Left colon (tissue), 2 donors: ENCODE measurements at places on chromosomes 12 and 14.

DNA sequence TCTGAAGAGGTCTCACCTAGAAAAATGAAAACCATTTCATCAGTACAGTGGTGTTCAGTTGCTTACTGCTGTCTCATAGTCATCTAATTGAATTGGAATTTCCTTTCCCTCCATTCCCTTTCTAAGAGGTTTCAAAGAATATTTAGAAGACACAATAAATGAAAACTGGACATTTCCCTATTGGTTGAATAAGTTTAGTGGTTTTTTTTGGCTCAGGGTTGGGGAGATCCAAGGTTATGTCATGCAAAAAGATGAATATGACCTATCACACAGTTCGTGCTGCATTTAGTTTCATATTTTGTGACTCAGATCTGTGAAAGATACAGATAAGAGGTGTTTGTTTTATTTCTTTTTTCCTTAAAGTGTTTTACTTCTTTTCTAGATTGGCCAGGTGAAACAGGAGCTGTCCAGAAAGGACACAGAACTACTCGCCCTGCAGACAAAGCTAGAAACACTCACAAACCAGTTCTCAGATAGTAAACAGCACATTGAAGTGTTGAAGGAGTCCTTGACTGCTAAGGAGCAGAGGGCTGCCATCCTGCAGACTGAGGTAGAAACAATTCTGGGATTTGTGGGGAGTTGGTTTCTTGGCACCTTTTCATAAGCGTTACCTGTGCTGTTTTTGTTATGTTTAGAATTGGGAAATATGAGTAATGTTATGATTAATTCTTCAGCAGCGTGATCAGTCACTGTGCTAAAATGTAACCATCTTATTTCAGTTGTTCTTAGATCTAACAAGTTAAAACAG is 124.6 kb downstream of the ERC1 start:
- no peak for DNase-seq

GRCh38 chr12:121858662-121859572 is at the start of gene HPD:
Gene HPD, minus strand, starts transcription at chr12:121858859. Its CDS starts 36 bp downstream, at chr12:121858823.
- peak; percentile 47 for DNase-seq

DNA sequence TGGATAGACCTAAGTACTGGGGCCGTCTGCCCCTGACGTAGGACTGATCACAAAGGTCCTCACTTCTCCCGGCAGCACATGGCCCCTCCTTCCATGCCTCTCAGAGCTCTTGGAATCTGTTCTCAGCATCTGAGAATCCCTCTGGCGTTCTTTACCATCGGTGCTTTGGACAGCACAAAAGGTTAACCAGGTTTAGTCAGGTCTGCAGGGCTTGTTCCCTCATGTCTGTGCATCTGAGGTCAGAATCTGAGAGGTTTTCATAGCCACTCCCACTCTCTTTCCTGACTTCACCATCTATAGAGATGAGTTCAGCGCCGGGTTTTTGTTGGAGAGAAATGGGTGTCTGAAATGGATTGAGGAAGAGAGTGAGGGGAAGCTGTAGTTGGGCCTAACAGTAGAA is 130.0 kb upstream of the ARHGAP5 start:
- DNase-seq, result no peak

DNA sequence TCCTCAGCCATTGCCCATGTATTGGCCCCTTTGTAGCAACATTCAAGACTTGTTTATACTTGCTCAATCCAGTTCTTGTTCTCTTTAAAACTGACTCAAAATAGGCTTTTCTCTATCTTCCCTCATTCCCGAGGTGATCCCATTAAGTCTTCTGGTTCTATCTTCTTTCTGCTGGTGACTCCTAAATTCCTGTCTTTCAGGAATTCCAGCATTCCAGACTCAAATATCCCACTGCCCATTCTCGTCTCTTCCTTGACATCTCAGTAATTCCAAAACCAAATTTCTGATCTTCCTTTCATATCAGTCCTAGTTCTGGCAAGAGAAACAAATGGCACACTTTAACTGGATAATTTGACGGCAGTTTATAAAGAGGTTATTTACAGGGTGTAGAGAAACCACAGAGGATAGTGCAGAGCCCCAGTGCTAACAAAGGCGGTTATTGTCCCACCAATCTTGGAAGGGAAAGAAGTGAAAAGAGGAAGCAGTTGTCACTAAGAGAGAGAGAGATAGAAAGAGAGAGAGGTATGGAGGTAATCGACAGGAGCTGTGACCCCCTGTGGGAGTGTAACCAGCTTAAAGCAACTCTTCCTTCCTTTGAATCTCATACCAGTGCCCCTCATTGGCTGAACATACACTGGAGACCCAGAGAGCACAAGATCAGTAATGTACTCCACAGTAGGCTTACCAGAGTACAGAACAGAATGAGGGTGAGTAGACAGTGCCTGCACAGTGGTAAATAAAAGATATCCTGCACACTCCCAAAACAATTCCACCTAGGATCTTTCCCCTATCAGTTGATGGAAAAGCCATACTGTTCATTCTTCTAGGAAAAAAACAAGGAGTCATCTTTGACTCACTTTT is 177.6 kb upstream of the LMNTD1 start:
- no peak for DNase-seq

GRCh38 chr14:51041108-51041531 is 53.8 kb downstream of the TRIM9 start:
- DNase-seq, result peak; percentile 15

DNA sequence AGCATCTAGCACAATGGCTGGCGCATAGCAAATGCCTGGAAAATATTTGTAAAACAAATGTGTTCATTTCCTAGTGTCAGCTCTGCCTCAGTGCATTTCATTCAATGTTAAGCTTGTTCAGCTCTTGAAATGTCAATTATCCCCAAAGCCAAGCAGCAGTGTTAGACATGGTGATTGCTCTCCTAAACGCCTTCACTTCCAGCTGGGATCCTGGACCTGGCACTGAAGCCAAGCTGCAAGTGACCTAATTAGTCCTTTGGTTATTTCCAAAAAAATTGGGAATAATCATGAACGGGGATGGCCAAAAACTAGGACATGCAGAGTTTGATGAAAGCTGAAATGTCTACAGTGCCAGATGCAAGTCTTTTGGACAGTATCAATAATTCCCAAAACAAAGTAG is 54.9 kb upstream of the MDGA2 start:
- no peak for DNase-seq

DNA sequence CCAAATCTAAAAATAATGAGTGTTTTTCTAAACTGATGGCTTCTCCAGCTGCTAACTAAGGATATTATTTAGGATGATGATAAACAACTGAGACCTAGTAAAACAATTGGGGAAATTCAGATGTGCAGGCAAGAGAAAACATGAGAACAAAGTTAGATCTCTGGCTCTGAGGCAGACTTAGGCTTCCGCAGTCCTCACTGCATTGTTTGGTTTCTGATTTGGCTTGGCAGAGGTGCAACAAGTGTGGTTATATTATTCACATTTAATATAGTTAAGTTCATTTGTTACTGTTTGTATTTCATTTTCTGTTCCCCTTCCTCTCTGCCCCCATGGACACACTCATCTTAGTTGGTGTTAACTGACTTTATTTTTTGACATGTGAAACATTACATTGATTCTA is 30.2 kb upstream of the NR1H4 start:
- no peak for DNase-seq

DNA sequence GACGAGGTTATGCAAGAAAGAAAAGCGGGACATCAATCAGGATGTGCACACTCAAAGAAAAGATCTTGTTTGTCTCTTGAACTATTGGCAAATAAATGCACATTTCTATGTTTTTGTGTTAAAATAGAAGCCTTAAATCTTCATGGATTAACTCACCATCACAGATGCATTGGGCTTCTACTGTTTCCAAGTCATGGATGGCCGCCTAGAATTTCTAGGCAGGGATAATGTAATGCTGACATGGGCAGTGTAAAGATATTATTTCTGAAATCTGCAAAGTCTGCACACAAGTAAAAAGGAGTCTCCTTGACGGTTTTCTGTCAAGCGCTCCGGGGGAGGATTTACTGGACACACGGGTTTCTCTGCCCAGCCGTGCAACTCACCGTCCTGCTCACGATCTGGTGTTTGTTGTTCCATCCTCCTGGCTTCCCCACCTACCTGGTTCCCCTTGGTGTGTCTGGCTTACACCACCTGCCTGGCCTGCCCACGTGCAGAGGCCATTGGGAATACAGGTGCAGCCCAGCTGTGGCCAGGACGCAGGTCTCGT is 103.3 kb upstream of the FZD10 start:
- no peak for DNase-seq

DNA sequence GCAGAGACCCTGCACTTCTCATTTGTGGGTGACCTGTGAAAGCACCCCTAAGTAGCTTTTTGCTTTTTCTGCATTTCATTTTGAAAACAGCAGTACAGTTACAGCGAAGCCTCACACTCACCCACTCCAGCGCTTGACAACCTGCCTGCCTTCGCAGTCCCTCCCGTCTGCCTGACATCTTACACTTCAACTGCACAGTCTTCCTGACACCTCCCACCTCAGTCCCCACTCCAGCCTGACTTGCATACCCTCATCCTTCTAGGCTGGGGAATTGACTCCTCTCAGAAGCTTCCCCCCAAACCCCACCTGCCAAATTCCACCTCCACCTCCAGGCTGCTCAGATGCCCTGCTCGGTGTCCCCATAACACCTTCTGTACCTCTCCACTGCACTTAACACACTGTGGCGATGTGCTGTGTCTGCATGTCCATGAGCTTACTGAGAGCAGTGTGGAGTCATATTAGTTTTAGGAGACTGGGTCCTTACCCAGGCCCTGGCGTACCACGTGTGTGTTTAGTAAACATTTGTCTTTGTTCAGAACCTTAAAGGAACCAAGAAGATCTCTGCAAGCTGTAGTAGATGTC is 159.4 kb downstream of the PRKCH start:
- no peak for DNase-seq

DNA sequence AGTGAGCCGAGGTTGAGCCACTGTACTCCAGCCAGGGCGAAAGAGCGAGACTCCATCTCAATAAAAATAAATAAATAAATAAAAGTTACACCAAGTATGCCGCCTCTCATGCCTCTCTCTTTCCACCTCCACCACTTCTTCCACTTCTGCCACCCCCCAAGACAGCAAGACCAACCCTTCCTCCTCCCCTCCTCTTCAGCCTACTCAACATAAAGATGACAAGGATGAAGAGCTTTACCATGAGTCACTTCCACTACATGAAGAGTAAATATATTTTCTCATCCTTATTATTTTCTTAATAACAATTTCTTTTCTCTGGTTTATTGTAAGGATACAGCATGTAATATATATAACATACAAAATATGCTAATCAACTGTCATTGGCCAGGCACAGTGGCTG is 3.6 kb upstream of the TMED2 start:
- DNase-seq, result no peak

- no peak for DNase-seq
These were observed 56.3 kb downstream of the STXBP6 start for GRCh38 chr14:24993631-24994030.

DNA sequence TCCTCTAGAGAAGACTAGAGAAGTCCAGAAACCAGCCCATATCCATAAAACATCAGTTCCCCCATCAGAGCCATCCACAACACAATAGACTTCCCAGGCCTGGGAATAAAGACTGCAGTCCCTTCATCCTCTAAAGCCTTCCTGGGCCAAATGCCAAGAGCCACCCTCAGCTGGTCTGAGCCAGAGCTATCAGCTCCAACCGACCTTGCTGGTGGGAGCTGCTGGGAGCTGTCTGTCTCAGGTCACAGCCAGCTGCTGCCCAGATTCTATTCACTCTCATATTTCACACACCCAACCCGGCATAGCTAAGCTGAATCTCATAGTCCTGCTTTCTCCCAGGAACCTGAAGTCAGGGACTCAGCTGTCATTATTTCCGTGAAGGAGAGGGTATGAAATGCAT is 10.9 kb upstream of the TFCP2 start:
- peak; percentile 66 for DNase-seq

GRCh38 chr12:100632445-100632892 is 59.0 kb downstream of the GAS2L3 start:
- DNase-seq, result no peak

DNA sequence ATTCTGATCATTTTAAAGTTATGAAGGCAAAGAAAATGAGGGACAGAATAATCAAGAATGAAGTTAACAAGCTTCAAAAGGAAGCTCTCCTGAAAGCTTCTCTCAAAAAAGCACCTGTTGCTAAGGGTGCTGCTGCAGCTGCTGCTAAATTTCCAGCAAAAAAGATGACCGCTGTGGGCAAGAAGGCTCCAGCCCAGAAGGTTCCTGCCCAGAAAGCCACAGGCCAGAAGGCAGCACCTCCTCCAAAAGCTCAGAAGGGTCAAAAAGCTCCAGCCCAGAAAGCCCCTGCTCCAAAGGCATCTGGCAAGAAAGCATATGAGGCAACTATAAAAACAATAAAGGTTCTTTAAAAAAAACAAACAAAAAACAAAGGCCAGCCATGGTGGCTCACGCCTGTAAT is 52.7 kb upstream of the NR2C1 start:
- no peak for DNase-seq

DNA sequence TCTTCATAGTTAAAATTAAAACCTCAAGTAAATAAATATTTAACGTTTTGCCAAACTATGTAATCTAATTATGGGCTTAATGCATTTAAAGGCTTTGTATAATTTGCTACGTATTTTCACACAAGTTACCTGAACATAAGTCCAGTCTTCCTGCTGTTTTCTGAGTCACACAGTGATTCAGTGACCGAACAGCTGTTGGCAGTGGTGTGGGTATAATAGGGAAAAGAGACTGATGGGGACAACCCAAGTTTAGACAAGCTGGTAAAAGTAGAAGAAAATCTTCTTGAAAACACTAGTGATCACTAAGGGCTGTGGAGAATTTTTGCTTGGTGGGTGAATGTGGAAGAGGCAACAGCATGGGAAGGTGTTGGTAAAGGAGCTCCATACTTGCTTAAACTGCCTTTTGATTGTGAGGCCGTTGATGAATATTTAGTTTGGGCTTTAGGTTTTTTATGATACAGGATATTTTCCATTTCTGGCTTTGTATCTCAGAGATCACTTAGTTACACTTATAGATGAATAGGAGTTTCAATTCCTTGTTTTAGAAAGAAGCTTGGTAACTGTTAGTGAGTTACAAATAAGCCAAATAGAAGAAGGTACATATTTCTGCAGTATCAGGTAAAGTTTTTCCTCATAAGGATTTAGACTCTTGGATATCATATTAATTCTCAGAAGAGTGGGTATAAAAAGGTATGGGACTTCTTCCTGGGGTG is 23.9 kb downstream of the LRRK2 start:
- no peak for DNase-seq

DNA sequence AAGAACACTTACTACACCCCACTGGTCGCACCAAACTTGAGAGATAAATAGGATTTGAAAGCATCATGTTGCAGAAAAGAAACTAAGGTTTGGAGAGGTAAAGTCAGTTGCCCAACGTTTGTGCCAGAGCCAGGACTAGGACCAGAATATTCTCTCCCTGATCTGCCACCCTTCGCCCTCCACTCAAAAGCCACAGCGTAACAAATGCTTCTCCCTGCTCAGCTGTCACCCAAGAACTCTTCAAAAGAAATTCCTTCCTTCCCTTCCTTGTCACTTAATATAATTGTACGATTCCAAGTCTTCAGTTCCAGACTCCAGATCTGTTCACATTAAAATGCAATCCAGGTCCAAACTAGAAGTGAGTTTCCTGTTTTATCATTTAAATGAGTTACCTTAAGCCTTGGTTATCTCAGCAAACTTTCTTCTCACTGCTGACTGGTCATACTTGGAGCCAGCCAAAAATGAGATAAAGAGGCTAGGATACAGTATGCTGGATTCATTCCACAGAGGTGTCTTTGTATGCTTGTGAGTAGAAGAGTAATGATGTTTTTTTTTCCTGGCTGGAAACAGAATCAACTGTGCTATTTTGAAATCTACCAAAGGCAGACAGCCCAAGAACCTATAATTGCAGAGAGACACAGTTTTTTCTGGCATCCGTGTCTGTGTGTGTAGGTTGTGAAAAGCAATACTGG is 12.8 kb upstream of the PPFIBP1 start:
- DNase-seq, result no peak

- no peak for DNase-seq
These were observed 26.2 kb downstream of the NID2 start for GRCh38 chr14:52042371-52043289.

GRCh38 chr12:40105265-40105514 is 691 bp downstream of the SLC2A13 start:
- DNase-seq, result peak; percentile 30
